ENCODE measurements at places on chromosomes 7 and 10.

- no peak for DNase-seq
These were observed 359.5 kb upstream of the NPSR1 start for GRCh38 chr7:34298492-34299013.

GRCh38 chr10:9781666-9782065, 1236.0 kb upstream of the CELF2 start:
- DNase-seq: no peak

GRCh38 chr10:17179002-17179401, 22.5 kb downstream of the TRDMT1 start:
- no peak for DNase-seq

DNA sequence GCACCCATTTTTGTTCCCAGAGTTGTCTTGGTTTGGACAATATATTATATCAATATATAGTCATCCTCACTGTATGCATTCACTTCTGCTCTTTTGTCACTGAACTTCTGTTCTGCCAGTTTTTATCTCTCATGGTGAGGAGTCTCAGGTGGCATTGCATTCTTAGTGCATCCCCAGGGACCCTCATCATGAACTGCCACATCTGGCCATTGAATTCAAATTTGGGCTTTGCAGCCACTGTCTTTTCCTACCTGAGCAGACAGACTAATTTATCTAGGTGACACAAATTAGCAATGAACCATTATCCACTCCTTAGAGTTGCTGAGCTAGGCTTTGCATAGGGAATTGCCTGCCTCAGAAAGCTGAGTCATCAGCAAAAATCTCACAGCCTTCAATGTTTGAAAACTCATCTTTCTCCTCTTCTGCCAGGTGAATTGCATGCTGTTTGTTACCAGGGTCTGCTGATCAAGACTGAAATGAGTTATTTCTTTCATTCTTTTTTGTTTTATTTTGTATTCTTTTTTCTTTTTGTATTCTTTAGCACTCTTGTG, 316.8 kb upstream of the MTPN start:
- DNase-seq: no peak
